ENCODE measurements at places on chromosomes 3 and 15.

DNA sequence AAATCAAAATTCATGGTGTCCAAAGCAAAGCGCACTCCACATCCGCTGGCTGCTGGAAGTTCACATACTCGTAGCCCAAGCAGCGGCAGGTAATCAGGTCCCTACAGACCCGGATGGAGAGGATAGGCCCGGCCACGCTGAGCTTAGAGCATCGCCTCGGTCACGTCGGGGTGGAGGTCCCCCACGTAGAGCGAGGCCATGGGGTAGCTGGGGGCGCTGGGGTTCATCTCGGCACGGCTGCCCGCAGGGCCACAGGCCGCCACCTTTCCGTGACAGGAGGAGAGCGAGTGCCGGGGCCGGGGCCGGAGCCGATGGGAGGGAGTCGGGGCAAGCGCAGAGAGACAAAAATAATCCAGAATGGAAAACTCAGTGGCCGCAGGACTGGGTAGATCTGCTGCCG lies 16.1 kb upstream of the STRIT1 start:
- no peak for DNase-seq

DNA sequence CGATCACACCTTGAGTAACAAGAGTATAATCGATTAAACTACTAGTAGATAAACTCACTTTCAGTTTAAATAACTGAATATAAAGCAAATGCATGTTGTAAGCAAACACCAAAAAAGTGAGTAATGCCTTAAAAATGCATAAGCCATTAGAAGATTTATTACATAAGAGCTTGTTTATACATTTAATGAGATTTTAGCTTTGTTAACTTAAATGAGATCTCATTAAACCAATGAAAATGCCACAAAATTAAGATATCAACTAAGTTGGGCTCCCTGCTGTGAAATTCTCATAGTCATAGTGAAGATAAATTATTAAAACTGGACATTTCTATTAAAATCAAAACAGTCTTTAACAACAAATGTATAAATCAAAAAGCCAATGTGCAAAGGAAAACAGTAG lies 701.2 kb downstream of the NLGN1 start:
- DNase-seq, result no peak

DNA sequence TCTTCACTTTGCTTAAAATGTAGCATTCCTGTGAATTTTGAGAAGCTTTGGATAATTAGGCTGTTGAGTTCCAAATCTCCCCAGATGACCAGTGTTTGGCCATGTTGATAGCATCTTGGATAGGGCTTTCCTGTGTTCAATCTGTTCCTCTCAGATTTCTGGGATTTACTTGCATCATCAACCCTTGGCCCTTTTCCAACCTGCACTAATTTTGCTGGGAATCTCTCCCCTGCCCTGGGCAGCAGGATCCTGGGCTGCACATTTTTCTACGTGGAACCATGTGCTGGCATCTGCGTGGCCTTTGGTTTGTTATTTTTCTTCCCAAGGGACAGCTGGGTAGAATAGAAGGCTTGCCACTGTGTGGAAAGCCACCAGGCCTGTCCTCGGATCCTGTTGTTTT lies 75.4 kb upstream of the PLXNA1 start:
- peak; percentile 60 for DNase-seq

GRCh38 chr3:196633555-196634151 lies 5.8 kb upstream of the NRROS start:
- no peak for DNase-seq

GRCh38 chr15:31193291-31193690 lies 91.8 kb upstream of the TRPM1 start:
- no peak for DNase-seq

DNA sequence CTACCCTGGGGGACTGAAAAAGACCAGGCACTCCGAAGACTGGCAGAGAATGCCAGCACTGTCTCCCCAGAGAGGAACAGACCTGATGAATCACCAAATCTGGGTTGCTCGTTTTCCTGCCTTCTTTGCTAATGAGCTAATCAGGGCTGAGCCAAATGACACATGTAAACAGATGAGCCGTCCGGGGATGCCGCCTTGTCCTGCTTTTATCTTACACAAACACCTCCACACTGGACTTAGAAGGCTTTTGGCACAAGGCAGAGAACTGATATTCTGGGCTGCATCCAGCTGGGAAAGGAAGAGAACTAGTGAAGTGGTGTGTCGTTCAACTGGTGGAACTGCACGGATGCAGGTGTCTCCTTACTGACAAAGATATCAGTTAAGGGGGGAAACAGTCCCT lies 88.1 kb downstream of the MECOM start:
- DNase-seq, result peak; percentile 12

DNA sequence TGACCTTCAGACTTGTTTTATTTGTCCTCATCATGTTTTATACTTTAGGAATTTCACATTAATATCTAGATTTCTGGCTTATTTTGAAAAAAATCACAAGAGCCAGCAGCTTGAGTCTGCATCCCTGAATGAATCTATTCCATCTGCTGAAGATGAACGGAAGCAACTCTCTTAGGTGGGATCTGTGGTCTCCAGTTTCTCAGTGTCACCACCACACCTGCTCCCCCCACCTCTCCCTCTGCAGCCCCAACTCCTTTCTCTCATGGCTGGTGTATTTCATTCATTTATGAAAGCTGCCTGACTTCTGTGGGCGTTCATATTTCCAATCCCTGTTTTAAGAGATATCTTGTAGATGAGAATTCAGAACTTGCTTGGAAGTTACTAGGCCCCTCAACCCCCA lies 102.1 kb upstream of the AGBL1 start:
- no peak for DNase-seq

DNA sequence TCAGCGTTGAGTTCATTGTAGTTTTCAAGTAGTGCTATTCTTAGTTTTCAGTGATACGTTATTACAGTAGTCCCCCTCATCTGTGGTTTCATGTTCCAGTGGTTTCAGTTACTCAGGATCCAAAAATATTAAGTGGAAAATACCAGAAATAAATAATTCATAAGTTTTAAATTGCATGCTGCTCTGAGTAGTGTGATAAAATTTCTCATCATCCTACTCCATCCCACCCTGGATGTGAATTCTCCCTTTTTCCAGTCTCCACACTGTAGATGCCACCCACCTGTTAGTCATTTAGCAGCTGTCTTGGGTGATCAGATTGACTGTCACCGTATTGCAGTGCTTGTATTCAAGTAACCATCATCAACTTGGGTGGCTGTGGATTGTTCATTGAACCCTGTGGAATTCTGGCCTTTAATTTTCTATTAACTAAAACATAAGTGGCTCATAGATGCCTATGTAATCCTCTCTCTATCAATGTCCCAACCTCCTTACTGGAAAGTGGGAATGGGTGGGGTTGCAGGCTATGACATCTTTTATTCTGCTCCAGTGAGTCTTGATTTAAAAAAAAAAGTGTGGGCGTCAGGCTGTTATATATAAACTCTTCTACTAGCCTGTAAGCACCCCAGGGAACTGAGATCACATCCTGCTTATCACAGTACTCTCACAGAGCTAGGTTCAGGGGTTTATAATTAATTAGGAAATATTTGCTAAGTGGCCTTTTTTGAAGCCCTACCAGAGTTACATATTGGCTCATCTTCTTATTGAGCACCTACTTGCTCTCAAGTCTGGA lies 97.5 kb downstream of the CFAP20DC start:
- peak; percentile 90 for DNase-seq

GRCh38 chr3:35446896-35447295 lies 192.4 kb upstream of the ARPP21 start:
- no peak for DNase-seq

GRCh38 chr15:63185206-63185605 lies 4.2 kb upstream of the RAB8B start:
- peak; percentile 94 for DNase-seq

DNA sequence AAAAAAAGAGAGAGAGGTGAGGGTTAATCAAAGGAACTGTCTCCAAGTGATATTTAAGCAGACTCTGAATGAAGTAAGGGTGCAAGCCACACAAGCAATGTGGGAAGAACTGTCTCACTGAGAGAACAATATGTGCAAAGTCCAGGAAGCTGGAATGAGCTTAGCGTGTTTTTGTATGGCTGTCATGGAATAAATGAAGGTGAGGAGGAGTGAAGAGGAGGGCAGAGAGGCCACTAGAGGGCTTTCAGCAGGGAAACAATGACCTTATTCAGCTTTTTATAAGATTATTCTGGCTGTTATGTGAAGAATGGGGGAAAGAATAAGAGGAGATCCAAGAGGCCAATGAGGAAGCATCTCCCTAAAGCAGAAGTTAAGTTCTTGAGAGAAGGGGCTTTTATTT lies 86.9 kb upstream of the COL8A1 start:
- DNase-seq, result no peak

- DNase-seq, result no peak
Observed at GRCh38 chr3:2078821-2079220, 19.8 kb upstream of the CNTN4 start.
